Esophagus squamous epithelium (tissue), 5 donors: ENCODE measurements at places on chromosomes 1 and 21.

DNA sequence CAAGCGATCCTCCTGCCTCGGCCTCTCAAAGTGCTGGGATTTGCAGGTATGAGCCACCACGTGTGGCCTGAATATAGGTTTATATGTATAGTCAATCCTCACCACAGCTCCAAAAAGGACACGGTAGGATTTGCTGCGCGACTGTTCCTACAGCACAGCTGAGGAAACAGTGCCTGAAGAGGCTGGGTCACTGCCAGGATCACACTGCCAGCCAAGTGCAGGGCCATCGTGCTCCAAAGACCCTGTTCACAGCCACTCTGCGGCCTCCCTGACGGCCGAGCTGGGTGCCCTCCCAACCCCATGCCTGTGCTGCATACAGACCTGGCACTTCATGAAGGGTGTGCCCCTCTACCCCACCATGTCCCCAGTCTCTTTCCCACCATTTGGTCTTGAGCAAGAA lies 71.4 kb downstream of the MRPL37 start:
- peaks cover 95% of the 10 kb centered on the region for H3K4me1 ChIP-seq
- no peak overlapping the region for H3K4me3 ChIP-seq
- no peak for DNase-seq
- H3K27ac ChIP-seq = peak overlapping the region; percentile 87

GRCh38 chr1:172494166-172494565 lies 38.8 kb upstream of the SUCO start:
- H3K4me3 ChIP-seq = no peak overlapping the region
- H3K27me3 ChIP-seq = no peaks in the 10 kb centered on the region
- H3K27ac ChIP-seq = no peak overlapping the region
- H3K4me1 ChIP-seq = peaks cover 34% of the 10 kb centered on the region

DNA sequence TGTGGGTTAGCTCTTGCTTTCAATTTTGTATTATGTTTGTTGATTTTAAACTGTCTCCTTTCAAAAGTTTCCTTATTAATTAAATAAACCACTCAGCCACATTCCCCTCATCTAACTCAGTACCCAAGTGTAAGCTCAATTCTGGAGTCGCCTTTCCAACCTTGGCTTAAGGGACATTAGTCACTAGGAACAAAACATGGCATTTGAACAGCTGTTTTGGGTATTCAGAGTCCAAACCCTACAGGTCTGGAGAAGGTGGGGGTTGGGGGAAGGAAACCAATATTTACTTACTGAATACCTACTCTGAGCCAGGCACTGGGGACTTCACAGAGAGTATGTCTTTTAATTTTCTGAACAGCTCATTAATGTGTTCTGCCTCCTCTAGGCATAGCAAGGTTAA lies 117.2 kb upstream of the JUN start:
- no peaks in the 10 kb centered on the region for H3K27me3 ChIP-seq
- peaks cover 28% of the 10 kb centered on the region for H3K4me1 ChIP-seq
- H3K4me3 ChIP-seq = no peak overlapping the region
- DNase-seq = no peak
- H3K27ac ChIP-seq = peak overlapping the region; percentile 96
- H3K36me3 ChIP-seq = no peaks in the 10 kb centered on the region

- DNase-seq = no peak
- H3K4me1 ChIP-seq = peaks cover 55% of the 10 kb centered on the region
Measured at GRCh38 chr21:36507397-36508018, 27.6 kb upstream of the CLDN14 start.

GRCh38 chr1:154726443-154726842 lies 118.5 kb upstream of the ADAR start:
- H3K27me3 ChIP-seq = no peaks in the 10 kb centered on the region
- no peak overlapping the region for H3K4me3 ChIP-seq
- no peak overlapping the region for H3K27ac ChIP-seq

GRCh38 chr1:79151006-79151796 lies 144.7 kb upstream of the ADGRL4 start:
- no peaks in the 10 kb centered on the region for H3K27me3 ChIP-seq
- DNase-seq = no peak

DNA sequence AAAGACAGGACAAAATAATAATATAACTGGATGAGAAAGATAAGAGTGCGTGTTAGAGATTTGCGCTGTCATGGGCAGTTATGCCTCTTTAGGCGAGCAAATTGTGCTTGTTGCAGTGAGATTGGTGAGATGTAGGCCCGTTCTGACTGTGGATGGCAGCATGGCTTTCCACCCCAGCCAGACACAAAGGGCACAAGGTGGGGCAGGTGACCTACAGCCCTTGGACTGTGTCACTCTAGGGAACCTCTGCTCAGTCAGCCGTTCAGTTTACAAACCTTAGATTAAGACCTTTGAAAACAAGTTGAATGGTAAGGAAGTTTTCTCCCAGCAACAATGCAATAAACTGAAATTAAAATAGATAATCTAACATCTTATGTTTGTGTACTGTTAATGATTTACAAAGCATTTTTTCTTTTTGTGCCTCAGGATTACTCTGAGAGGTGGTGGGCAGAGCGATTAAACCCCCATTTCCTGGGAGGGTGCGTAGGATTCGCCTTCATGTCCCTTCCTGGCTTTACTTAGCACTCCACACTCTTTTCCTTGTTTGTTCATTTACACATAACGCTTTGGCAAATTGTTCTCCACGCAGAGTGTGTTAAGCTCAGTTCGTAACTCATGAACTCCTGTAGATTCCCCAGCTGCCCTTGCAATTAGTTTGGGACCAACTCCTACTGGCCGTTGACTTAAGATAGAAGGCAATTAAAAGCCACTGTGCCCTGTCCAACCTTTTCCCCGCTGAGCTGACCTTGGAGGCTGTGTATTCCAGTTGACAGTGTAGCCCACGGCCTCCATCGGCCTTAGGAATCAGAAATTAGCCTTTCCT lies 58.1 kb upstream of the IGSF5 start:
- H3K27ac ChIP-seq = no peak overlapping the region
- no peaks in the 10 kb centered on the region for H3K27me3 ChIP-seq
- H3K4me1 ChIP-seq = no peaks in the 10 kb centered on the region
- DNase-seq = no peak
- H3K4me3 ChIP-seq = no peak overlapping the region

DNA sequence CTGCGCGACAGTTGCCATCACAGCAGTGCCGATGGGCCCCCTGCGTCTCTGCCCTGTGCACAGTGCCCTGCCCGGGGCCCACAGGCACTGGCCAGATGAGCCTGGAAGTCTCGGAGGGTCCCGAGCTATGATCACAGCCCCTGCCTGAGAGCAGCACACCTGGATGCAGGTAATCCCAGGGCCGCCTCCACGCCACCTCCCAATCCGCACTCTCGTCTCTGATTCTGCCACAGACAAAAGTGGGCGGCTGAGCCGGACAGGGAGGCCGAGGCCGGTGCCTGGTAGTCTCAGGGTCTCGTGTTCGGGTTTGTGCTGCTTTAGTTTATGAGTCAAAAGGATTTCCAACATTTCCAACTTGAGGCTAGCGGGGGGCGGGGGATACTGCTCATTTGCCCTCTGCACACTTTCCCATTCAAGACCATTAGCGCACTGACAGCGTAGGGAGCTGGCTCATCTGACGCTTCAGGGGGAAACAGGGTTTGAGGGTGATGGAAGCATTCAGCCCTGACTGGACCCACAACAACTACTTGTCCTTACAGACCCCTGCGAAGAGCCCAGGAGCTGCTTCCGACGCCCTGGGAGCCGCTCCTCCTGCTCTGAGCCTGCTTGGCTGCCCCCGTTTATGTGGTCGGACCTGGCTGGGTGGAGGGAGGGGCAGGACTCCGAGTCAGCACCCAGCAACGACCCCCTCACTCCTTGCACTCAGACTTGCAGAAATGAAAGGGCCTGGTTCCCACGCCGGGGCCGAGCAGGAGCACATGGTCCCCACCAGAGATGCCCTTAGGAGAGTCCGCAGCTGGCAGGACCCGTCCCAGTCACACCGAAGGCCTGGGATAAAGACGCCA lies 1.8 kb upstream of the TTC34 start:
- H3K4me1 ChIP-seq = peaks cover 6% of the 10 kb centered on the region
- H3K27ac ChIP-seq = no peak overlapping the region
- peaks cover 96% of the 10 kb centered on the region for H3K27me3 ChIP-seq

DNA sequence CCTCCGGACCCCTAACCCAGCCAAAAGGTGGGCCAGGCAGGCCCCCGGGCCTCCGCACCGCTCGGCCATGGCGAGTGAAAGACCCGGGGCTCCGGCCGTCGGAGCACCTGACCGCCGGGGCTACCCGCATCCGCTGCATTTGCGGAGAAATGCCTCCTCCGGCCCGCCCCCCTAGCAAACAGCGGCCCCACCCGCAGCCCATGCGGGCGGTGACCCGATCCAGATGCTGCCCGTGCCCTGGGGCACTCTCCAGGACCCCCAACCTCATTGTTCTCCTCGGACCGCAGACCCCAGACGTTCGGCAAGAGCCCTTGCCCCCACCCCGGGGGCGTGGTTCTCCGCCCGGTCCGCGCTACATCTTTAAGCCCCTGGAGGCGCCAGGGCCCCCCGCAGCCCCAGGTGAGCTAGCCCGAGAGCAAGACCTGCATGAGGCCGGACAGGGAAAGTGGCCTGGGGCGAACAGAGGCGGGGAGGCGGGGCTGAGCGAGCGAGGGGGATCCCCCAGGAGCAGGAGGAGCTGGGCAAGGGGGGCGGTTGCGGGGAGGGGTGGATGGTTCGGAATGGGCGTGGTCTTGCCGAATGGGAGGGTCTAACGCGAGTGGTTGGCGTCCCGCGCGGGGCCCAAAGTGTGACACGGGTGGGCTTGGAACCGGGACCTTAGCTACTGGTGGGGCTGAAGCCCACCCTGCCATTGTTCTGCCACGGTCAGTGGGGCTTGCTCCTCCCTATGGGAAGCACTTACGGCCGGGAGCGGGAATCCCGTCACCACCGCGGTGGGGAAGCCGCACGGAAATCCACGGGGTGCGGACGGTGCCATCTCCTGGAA lies 6.3 kb upstream of the CRYBG2 start:
- no peak for DNase-seq
- H3K36me3 ChIP-seq = no peaks in the 10 kb centered on the region
- H3K27ac ChIP-seq = peak overlapping the region; percentile 95
- peak overlapping the region; percentile 61 for H3K4me3 ChIP-seq

- H3K4me1 ChIP-seq = no peaks in the 10 kb centered on the region
- H3K27me3 ChIP-seq = no peaks in the 10 kb centered on the region
- DNase-seq = no peak
- no peak overlapping the region for H3K4me3 ChIP-seq
- peaks cover 4% of the 10 kb centered on the region for H3K36me3 ChIP-seq
Measured at GRCh38 chr1:180482425-180483275, 19.7 kb downstream of the ACBD6 start.

DNA sequence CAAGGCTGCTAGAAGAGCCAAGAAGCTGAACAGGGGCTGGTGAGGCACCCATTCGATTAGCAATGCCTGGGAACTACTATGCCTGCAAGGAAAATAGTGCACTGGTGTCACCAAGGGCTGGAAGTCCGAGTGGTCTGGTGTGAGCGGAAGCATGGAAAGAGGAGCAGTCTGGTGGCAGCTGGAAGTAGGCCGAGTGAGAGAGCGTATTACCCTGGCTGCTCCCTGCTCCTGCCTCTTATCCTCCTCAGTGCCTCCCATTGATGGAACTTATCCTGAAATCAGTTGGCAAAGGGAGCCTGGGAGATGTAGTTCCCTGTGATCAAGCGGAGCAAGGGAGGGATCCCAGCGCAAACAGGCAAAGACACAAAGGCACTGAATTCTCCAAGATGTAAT lies 9.6 kb downstream of the SMAP2 start:
- no peaks in the 10 kb centered on the region for H3K27me3 ChIP-seq
- DNase-seq = no peak

GRCh38 chr1:63119575-63120155 lies 202.7 kb upstream of the FOXD3 start:
- H3K4me3 ChIP-seq = no peak overlapping the region
- H3K27me3 ChIP-seq = peaks cover 5% of the 10 kb centered on the region
- DNase-seq = no peak
- no peaks in the 10 kb centered on the region for H3K4me1 ChIP-seq

- no peak overlapping the region for H3K4me3 ChIP-seq
- no peak overlapping the region for H3K27ac ChIP-seq
- no peak for DNase-seq
- no peaks in the 10 kb centered on the region for H3K27me3 ChIP-seq
- H3K4me1 ChIP-seq = no peaks in the 10 kb centered on the region
Measured at GRCh38 chr1:159996653-159997052, 35.1 kb downstream of the PIGM start.

GRCh38 chr1:244062156-244062725 lies 11.2 kb downstream of the ZBTB18 start:
- H3K4me3 ChIP-seq = no peak overlapping the region
- DNase-seq = no peak
- no peaks in the 10 kb centered on the region for H3K4me1 ChIP-seq
- H3K27ac ChIP-seq = no peak overlapping the region

GRCh38 chr1:241551759-241552638 lies 19.8 kb downstream of the KMO start:
- H3K27me3 ChIP-seq = no peaks in the 10 kb centered on the region
- no peaks in the 10 kb centered on the region for H3K4me1 ChIP-seq
- H3K36me3 ChIP-seq = no peaks in the 10 kb centered on the region
